ENCODE measurements at places on chromosomes 5 and 9. TPM values are rescaled to one million over a fixed set of nuclear protein-coding genes. Genes with fewer than 3 reads are reported as not detected.

KCNIP1 gene
- total RNA-seq, result 0.52 TPM

PCDHGB7 gene
- total RNA-seq, result 12.9 TPM

LHX3 gene
- total RNA-seq, result not detected

SIT1 gene
- total RNA-seq, result 2.4 TPM

BNC2 gene
- 16.4 TPM for total RNA-seq

BSPRY gene
- 11.2 TPM for total RNA-seq

PTGS1 gene
- total RNA-seq, result 16.3 TPM

SWI5 gene
- 16.2 TPM for total RNA-seq

FAM174A gene
- total RNA-seq, result 21.5 TPM

NR5A1 gene
- total RNA-seq, result 0.26 TPM

IL3 gene
- not detected for total RNA-seq

HAVCR2 gene
- 50.9 TPM for total RNA-seq

LPAR1 gene
- 40.5 TPM for total RNA-seq

SLCO6A1 gene
- not detected for total RNA-seq

Measured in left lung (tissue), 14 donors.